ENCODE measurements at places on chromosomes 2 and 18.

DNA sequence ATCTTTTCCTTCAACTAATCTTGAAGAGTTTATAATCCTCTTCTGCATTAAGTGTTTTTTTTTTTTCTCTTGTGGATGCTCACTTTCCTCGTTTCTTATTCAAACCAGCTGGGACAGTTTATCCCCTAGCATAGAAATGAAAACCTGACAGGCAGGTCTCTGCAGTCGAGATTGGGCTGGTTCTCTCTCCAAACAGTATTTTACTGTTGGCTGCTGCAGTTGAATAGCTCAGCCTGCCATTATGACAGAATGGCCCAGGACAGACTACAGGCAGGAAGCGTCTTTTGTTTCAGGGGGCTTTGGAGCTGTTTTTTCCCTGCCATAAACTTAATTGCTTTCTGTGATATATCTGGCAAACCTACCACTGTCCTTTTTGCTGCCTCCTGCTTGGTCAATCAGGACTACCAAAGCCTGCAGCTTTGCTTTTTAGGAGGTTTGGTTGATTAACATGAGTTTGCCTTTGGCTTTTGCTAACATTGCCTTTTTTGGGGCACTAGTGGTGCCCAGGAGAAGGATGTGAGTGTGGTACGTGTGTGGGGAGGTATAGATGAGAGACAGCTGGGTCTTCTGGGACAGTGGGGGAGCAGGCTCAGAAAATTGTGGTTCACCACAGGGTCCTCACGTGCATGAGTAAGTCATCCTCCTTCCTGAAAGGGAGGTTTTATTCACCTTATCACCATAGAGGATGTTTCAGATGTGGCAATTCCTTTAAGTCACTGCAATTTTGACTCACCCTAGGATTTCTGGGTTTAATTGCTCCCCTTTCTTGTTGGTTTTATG, 128.7 kb downstream of the LYPD6B start:
- peak; percentile 34 for DNase-seq

DNA sequence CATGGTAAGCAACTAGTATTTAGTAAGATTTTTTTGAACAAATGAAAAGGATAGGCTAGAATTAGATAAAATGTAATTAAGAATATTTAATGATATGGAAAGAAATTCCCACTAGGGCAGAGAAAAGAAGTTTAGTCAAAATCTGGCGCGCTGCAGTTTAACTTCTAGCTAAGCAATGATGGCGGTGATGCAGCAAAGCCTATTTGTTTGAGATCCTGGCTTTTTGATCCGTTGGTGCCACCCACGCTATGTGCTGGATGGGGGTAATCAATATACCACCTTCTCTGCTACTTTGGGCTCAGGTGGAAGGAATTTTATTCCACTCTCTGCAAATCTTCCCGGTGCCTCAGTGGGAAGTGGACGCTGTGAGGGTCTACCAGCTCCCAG, 421 bp upstream of the FAM171B start:
- DNase-seq: no peak

DNA sequence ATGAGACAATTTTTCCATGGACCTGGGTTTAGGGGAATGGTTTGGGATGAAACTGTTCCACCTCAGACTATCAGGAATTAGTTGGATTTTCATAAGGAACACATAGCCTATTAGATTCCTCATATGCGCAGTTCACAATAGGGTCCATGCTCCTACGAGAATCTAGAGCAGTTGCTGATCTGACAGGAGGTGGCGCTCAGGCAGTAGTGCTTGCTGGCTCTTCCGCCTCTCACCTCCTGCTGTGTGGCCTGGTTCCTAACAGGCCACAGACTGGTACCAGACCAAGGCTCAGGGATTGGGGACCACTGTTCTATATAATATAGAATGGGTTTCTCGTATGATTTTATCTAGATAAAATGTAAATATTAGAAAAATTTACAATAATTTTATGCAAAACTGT, 338.7 kb downstream of the CPS1 start:
- DNase-seq: no peak

DNA sequence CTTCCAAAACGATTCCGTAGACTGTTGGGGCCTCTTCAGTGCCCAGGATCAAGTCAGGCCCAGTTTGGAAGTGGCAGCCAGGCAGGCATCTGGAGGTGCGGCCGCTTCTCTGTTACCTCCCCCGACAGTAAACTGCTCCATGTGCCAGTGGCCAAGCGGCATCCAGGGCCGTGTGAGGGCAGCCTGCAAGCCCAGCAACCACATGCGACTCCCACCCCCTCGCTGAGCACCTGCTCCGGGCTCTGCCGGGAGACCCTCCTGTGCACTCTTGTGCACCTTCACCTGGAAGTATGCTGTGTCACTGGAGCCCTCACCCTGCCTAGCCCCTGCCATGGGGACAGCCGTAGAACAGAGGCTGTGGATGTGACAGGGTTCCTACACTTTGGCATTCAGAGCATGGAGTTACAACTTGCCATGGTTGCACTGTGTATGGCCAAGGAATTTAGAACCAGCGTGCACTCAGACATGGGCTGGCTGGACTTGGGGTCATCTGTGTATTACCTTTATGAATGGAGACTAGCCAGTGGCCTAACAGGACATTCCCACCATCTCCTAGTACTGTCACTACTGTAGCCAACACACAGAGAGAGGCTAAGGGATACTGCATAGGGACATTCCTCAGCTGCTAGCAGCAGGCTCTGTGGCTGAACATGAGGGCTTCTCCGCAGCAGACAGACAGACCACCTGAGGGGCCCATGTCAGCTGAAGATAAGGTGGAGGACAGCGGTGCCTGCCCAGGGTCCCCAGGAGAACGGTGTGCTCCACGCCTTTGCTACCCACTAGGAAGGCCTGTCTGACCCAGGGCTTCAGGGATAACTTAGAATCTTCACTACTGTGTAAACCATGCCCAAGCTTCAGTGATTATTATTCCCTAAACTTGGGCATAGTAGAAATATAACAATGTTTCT, 25.0 kb upstream of the FAHD2A start:
- DNase-seq: no peak

- no peak for DNase-seq
Measured at GRCh38 chr2:16653799-16654198, 11.8 kb downstream of the CYRIA start.

- no peak for DNase-seq
Measured at GRCh38 chr18:42477267-42477666, 522.2 kb downstream of the PIK3C3 start.

DNA sequence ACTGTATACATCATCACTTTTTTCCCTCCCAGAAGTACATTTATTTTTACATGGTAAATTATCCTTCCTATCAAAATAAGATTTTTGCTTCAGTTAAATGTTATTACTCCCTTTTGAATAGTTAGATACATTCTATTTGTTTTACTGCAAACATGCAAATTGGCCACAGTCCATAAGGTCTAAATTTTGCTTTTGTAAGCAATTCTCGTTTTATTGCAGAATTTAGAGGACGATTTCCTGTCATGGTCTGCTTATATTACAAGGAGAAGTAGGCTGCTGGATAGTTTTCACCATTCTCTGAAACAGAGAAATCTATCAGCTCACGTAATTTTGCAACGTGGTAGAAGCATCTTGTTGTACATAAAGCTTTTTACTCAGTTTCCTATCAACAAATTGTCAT, 1632.5 kb downstream of the LRP1B start:
- no peak for DNase-seq

DNA sequence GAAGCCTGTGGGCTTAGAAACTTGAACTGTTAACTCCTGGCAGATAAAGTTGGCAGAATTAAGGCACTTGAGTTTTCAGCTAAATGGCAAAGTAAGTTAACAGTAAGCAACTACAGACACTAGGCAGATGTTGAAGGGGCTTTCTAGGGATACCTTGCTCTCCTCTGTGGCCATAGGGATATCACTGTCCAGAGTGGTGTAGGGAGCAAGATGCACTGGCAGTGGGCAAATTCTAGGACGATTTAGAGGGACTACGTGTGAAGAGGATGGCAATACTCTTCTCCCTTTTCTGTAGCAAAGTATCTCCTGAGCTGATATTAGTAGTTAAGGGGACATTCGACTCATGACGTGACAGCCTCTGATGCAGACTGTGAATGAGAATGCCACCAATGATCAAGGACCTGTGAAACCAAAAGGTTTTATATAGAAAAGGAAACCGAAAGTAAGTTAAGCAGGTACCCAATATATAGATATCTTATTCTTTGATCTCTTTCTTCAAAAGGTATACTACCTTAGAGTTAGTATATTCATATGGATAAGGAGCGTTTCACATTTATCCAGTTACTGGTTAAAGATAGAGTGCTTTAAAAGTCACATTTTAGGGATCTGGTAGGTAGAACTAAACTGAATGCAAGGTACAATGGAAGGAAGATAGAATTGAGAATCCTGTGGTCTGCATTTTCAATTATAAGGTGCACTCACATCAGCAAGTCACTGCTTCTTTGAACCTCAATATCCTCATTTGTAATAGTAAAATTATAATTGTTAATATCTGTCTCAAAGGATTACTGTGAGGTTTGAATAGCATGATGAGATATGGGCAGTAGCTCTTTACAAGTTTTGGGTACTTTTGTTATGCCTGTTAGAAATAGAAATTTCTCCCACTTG, 106.4 kb downstream of the KCNH7 start:
- no peak for DNase-seq

DNA sequence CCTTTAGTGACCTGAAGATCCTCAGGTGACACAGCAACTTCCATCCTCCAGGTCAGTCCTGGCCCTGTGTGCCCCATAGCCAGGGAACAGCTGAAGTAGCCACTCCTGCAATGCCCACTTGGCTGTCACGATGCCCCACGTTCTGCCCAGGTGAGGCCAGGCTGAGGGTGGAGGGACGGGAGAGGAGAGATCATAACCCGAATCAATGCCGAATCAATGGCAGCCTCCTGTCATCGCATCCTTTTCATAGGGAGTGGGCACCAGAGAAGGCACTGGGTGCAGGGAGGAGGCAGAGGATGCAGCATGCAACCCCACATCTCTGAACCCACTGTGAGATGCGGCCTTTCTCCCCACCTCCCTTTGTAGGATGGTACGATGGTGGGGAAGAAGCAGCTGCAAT, 75.3 kb upstream of the EPC2 start:
- no peak for DNase-seq

GRCh38 chr2:181792906-181793305, 98.6 kb upstream of the ITPRID2 start:
- DNase-seq: no peak

GRCh38 chr2:234940527-234940926, 11.3 kb upstream of the SH3BP4 start:
- DNase-seq: no peak

- no peak for DNase-seq
Measured at GRCh38 chr2:241217320-241218031, 29.0 kb downstream of the ANO7 start.

GRCh38 chr2:36710858-36711515, 14.5 kb downstream of the VIT start:
- no peak for DNase-seq

DNA sequence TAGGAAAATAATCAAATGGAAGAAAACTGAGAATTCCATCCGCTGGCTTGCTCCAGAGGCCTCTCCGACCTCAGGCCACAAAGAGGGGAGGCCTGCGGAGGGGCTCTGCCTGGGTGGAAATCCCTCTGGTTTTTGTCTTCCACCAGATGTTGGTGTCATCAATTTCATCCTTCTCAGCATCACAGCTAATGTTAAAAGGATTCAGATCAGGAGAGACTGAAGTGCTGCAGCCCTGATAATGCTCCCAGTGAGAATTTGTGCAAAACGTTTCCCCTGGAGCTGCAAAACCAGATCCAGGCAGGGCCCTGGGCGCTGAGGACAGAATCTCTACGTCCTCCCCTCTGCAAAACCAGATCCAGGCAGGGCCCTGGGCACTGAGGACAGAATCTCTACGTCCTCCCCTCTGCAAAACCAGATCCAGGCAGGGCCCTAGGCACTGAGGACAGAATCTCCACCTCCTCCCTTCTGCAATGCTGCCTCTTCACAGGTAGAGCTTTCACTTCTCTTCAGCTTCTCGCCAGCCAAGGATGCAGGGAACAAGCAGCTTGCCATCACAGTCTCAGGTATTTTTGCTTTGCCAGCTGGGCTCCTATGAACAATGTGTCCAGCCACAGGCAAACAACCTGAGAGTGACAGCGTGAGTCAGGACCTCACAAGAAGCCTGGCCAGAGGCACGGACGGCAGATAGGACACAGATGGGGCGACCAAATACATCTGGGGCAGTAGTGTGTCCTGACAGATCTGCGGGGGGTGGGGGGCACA, 81.2 kb downstream of the TMEM18 start:
- no peak for DNase-seq

- no peak for DNase-seq
Measured at GRCh38 chr2:54575379-54575888, 119.3 kb downstream of the SPTBN1 start.

DNA sequence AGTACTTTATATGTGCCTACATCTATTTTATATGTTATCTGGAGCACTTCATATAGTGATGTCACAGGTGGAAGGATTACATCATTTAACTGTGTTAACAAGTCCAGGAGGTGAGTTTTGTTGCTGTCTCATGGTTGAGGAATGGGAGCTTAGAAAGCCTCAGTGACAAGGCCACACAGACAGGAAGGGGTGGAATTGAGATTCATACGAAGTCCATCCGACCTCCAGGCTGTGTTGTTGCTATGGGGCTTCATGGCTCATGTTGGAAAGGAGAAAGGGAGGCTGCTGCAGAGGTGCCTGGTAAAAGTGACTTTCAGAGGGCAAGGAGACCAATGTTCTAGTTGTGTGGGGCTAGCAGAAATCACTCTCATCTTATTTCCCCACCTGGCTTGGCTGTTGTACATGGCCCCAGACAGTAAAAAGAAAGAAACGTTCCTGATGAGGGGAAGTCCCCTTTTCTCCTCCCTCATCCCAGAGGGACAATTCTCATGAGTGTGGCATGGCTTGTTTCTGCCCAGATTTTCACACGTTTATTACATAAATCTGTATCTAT, 31.0 kb upstream of the GREB1 start:
- DNase-seq: no peak

- no peak for DNase-seq
Measured at GRCh38 chr18:79195716-79196683, 126.8 kb downstream of the ATP9B start.

- no peak for DNase-seq
Measured at GRCh38 chr2:106758901-106759497, 127.0 kb downstream of the ST6GAL2 start.

DNA sequence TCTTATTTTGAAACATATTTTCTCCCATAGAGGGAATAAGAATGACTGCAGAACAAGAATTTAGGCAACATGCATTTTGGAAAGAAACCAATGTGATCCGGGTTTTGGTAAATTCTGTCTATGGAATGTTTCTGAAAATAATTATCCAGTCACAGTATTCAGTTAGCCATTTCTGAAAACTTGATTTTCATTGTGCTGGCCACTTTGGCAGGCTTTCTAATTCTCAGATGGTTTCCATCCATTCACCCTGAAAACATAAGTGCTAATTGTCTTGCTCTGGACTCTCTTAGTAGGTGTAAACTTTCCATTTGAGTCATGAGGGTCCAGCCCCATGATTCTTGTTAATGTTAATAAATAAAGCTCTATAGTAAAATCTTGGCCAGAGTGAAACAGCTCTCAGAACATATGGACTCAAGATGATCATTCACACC, 176.5 kb downstream of the RBM43 start:
- peak; percentile 84 for DNase-seq

DNA sequence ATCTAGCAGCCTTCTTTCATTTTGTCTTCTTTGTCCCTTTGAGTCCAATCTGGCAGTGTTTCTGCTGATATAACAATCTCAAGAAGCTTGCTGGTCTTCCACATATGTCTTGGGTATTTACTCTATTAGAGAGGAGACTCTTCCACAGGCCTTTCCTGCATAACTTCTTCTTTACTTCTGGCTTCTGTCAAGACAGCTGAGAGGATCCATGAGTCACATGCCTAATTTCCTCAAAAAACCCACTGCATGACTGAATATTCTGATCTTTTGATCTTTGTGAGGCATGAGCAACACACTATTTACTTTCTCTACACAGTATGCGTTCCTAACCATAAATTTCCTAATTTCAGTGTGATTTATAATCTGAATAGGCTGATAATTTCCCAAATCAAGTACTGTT, 5.1 kb upstream of the DCC start:
- peak; percentile 67 for DNase-seq
